ENCODE measurements at places on chromosomes 5 and 9.

GRCh38 chr9:96813607-96814006, 35.7 kb upstream of the ZNF510 start:
- DNase-seq = no peak

- no peak for DNase-seq
These were observed 766.2 kb downstream of the PTPRD start for GRCh38 chr9:9846557-9846956.

GRCh38 chr9:136220017-136220729, 15.2 kb upstream of the LHX3 start:
- no peak for DNase-seq

GRCh38 chr5:139666551-139666950, 18.4 kb downstream of the CXXC5 start:
- DNase-seq = no peak

DNA sequence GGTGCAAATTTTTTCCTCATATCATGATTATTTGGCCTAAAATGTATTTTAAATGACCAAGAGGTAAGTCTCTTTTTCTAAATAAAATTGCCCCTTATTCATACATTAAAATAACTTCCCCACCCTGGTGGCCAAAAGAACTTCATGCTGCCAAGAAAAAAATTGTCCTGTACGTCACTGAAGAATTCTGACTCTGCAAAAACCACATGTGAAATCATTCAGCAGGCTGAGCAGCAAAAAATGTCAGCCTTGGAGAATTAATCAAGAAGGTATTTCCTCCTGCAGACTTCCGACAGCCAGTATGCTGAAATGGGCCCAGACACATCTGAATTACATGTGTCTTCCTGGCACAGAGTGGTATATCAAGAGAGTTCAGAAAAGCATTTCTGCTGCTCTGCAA, 94.6 kb upstream of the HMHB1 start:
- DNase-seq = no peak

- no peak for DNase-seq
These were observed 1775.7 kb upstream of the C9orf72 start for GRCh38 chr9:29348999-29349398.
